NCI-H1436 treated with DMSO at 0.1 percent for 48 hours (cell line): ENCODE measurements at places on chromosomes 5 and 9.

GRCh38 chr5:132011622-132012343 is at the start of gene ACSL6:
Gene ACSL6, minus strand, starts transcription at chr5:132011658. Its CDS starts 105 bp downstream, at chr5:132011553.
- DNase-seq = no peak

DNA sequence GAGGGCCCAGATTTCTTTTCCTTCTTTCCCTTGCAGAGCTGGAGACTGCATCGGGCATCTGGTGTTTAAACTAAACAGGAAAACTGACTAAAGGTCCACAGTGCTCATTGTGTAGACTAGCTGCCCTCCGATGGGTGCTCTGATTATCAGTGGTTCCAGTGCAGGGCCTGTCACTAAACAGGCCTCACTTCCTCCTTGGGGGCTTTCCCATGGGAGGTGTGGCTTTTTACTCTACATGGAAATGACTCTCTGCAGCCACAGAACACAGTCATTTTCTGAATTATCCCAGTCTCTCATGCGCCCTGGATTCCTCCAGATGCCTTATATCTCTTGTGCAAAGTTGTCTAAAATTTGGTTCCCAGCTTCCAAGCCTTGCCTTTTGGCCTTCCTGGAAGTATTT is 199.2 kb downstream of the TRIO start:
- no peak for DNase-seq

- DNase-seq = no peak
These were observed 53.1 kb upstream of the TYRP1 start for GRCh38 chr9:12640016-12640587.

DNA sequence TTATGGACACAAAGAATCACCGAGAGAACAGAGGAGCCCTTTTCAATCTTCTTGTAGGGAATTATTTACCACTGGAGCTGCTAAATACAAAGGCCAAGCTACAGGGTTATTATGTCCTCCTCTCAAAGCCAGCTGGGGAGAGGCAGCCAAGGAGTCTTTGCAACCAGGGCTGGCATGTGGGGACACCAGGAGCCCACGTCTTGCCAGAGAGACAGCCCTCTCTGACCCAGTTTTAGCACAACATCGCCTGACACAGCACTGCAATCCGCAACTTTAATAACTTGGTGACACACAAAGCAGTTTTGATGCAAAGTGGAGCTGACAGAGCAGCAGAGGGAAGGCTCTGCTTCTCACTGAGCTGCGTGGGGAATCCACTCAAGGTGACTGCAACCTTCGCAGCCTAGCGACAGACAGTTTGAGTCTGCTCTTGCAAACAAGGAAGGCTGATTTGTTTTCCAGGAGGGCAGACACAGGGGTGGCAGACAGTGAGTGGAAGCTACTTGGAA is 33.6 kb downstream of the TLR4 start:
- no peak for DNase-seq

DNA sequence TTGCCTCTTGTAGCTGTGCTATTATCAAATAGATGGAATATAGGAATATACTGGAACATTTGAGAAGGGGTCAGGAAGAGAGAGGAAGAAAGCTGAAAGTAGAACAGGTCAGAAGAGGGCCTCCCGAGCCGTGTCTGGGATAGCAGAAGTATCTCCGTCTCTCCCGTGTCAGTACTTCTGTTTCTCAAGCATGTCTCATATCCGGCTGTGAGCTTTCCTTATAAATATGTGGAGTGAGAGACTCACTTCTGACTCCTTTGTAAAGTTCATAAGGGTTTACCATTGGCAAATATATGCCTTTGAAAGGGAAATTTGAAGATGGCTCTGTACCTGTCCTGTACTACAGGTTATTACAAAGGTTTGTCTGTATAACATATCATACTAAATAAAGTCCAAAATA is 50.3 kb downstream of the MOCS2 start:
- no peak for DNase-seq

DNA sequence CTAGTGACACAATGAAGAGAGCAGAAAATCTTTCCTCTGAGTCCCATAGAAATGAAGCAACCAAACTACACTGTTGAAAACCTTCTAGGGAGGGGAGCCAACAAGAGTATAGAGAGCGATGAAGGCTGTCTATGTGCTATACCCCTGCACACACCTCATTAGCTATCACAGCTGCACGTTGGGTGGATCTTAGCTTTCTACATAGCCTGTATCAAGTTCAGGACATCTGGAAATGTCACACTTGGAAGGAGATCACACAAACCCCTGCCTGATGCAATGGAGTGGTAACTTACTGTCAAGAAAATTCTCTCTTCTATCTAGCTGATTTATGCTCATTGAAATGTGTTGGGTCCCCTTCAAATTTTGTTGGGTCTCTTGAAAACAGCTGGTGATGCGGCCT is 127.0 kb upstream of the NTRK2 start:
- no peak for DNase-seq

DNA sequence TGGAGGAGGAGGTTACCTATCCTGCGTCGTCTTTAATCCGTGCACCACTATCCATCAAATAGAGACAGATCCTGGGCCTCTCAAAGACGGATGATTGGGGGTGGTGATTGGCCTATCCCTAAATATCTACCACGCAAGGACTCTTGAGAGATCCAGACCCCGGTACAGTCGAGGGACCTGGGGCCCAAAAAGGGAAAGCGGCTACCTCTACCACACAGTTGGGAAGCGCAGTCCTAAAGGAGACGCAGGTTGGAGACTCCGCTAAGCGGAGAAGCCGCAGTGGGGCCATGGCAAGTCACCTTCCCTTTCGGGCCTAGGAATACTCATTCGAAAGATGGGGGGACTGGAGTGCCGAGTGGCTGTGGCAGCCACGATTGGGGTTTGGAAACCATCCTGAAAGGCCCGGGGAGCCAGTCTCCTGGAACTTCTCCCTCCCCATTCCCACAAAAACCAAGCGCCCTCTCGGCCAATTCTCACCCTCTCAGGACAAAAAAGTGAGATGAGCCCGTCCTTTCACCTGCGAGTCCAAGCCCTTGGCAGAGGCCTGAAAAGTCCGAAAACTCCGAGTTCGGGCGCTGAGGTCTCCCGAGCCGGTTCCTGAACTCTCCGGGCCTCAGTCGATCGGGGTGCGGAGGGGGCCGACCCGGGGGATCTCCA is 499 bp upstream of the FOXE1 start:
- DNase-seq = no peak

DNA sequence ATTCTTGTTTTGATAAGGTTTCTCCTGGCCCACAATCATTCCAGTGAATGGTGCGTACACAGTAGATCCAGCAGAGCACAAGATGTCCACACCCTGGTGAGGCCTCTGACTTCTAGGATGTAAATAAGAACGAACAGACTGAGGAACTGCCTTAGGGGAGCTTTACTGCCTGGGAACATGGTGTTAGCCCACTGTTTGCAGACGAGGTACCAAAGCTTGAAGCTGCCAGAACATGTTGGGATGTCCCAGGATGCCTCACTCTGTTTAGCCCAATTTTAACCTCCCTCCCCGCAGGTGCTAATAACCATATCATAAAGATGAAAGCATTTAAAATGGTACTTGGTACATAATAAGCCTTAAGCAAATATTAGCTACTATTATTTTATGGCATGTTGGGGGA is 3.5 kb downstream of the LECT2 start:
- no peak for DNase-seq

DNA sequence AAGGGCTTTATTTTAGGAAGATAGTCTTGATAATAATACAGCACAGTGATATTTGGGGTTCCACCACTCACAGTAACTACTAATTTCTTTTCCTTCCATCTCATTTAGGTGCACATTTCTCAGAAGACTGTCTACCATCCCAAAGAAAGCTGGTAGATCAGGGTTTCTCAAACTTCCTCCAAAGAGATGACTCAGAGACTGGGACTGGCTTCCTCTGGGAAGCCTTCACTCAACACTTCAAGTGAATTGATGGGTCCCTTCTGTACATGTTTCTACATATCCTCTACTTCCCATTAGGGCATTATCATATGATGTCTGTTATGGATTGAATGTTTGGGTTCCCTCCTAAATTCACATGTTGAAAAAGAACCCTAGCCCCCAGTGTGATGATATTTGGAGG is 138.5 kb downstream of the SPOCK1 start:
- DNase-seq = no peak

DNA sequence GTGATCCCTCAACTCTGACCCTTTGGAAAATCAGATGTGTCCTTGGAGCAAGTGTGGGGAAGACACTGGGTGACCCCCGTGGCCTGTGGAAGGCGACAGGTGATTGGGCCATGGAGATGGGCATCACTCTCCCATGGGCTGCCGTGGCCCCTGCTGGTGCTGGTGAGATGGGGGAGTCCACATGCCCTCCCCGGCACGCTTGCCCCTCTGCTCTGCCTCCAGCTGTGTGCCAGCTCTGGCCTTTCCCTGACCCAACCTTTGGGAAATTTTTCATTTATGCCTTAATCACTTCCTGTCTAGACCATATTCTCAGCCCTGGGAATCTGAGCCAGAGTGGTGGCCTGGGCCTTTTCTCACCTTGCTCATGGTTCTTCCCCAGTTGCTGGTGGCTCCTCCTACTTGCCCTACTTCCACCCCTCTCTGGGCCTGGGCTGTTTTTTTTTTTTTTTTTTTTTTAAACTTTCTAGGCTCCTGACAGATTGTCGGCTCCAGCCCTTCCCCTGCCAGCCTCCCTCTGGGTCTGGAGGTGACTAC is 56.6 kb downstream of the RGS3 start:
- DNase-seq = no peak

DNA sequence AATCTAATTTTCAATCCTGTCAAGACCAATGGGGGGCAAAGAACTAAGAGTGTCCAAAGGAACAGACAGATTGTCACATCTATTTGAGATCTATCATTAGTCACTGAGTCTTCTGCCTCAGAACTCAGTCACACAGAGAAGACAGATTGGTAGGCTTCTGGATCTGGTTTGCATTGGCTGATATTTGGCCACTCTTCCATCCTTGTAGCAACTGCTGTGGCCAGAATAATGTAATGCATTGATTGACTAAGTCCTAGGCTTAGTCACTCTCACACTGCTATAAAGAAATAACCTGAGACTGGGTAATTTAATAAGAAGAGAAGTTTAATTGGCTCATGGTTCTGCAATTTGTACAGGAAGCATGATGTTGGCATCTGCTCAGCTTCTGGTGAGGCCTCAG is 458.5 kb downstream of the ACTL7B start:
- no peak for DNase-seq

DNA sequence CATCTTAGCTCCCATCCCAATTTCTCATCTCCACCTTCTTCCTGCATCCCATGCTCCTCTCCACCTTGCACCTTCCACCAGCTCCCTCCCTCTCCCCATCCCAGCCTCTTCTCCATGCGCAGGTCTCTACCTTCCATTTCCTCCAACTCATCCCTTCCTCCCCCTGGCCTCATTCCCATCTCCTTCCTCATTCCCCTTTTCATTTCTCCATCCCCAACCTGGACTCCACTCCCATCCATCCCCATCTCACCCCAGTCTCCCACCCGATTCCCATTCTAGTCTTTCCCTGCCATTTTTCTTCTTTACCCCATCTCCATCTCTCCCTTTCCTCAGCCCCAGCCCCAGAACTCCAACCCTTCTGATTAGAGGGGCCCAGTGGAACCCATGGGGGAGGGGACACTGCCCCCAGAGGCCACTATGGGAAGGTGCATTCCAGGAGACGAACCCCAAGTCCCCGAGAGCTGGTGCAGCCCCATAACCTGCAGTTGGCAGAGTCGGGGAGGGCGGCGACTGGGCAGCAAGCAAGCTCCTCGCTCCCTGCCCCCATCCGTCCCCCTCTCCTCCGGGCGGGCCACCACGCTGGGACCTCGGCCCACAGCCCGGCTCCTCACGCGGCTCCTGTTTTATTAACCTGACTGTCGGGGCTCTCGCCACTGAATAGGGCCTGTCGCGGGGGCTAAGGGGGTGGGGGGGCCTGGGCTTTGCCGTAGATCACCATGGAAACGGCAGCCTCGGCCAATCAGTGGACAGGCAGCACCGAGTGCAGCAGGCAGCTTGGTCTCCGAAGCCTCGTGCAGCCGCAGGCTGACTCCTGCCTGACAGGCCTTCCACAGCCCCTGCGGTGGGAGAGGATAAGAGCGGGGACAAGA is 66.7 kb downstream of the PCDH1 start:
- no peak for DNase-seq

GRCh38 chr9:1219284-1219683 is 169.1 kb downstream of the DMRT2 start:
- DNase-seq = no peak

DNA sequence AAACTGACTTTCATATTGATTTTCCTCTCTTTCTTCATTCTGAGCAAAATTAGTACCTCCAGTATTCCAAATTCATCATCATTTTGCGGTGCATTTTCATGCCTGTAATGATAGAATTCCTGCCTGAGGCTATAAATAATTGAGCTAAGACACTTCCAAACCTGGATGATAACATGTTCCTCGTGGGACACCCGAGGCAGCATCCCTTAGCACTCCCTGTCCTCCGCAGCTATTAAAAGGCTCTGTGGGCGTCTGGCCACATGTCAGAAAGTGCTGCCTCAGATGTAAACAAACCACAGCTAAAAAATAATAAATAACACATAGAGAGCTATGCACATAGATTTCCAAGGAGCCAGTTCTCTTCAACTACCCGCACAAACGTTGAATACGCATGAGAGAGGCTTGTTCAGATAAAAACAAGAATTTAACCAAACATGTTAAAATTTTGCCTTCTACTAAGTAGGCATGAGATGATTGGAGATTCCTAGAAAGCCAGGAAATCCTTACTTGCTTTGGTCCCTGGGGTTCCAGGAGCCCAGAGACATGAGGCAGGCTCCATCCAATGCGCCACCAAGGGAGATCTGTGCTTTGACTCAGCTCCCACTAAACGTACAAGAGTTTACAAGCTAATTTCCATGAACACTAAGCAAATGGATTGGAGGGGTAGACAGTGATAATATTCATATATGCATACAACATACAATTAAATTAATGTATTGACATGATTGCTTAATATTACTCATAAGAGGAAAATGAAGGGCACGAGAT is 82.7 kb downstream of the SHC3 start:
- DNase-seq = no peak

GRCh38 chr9:100346836-100347235 is 5.9 kb downstream of the TEX10 start:
- DNase-seq = no peak
